ENCODE measurements at places on chromosomes 5 and 9.

GRCh38 chr5:4639946-4640345 lies 500.2 kb upstream of the ADAMTS16 start:
- no peak for DNase-seq

DNA sequence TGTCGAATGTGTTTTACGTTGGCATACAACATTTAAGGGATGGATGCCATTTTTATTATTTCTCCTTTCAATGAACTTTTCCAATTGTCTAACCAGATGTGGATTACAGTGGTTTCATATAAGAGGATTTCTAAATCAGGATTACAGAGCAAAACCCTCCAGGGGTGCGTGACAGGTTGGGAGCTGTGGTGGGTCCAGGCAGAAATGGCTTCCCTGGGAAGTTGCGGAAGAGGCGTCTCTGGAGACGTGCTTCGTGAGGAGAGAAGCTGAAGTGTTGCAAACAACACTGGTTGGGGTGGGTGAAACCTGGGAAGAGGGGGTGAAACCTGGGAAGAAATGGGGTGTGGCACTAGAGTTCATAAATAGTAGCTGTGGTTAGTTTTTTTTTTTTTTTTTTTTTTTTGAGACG lies 4.5 kb upstream of the RPL26L1 start:
- no peak for DNase-seq

DNA sequence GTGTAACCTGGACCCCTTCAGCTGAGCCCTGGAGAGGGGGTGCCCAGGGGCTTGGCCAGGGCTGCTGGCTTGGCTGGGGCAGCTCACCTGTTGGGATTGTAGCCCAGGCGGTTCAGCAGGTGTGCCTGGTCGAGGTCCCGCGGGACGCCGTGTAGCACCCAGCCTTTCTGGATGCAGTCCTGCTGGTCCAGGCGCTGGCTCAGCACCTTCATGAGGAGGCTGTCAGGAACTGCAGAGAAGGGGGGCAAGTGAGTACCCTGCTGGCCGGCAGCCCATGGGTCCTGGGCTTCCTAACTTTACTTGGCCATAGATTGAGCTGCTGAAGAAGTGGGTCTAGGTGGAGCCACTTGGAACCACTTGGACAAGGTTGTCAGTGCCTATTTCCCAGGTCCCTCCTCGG lies 85.5 kb downstream of the AK8 start:
- DNase-seq, result no peak

DNA sequence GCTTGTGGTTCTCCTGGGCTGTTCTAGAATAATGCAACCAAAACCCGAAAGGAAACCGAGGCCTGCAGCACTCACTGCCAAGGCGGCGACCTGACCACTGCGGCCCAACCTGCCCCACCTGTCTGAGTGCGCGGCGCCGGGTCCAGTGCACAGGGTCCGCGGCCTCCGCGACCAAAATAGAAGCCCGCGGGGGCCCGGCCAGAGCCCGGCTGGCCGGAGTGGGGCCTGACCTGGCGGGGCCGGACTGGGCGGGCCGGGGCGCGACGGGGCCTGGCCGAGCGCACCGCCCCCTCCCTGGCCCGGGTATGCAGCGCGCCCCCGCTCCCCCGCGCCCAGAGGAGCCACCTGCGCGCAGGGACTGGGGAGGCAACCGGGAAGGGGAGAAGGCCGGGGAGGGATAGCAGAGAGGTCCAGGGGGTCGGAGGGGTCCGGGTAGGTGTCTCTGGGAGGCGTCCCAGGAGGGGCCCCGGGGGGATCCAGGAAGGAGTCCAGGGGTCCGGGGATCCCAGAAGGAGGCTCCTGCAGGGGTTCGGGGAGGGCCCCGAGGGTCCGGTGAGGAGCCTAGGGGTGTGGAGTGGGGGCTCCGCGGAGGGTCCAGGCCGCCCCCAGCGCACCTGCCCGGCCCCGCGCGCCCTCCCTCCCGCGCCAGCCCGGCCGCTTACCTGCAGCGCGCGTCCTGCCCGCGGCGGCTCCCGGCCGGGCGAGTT lies 503 bp downstream of the SEMA4D start:
- DNase-seq, result no peak

- DNase-seq, result no peak
Observed at GRCh38 chr5:167546270-167546669, 745.2 kb upstream of the WWC1 start.

DNA sequence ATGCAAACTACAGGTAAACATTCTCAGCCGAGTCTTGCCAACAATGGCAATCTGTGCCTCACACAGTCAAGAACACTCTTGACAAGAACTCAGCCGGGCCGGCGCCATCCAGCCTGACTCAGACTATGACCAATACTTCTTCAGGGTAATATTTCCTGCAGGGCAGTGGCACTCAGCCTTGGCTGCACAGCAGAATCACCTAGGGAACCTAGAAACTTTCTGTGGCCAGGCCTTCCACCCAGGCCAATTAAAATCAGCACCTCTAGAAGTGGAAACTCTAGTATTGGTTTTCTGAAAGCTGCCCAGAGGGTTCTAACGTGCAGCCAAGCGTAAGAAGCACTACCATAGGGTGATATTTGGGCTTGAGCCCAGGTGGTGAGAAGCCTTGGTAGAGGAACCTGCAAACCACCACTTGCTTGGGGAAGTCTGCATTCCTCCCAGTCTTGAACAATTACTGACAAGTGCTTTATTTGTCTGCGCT lies 120.6 kb downstream of the TTLL11 start:
- DNase-seq, result no peak

- no peak for DNase-seq
Observed at GRCh38 chr5:136114414-136115125, 18.1 kb upstream of the SMAD5 start.

DNA sequence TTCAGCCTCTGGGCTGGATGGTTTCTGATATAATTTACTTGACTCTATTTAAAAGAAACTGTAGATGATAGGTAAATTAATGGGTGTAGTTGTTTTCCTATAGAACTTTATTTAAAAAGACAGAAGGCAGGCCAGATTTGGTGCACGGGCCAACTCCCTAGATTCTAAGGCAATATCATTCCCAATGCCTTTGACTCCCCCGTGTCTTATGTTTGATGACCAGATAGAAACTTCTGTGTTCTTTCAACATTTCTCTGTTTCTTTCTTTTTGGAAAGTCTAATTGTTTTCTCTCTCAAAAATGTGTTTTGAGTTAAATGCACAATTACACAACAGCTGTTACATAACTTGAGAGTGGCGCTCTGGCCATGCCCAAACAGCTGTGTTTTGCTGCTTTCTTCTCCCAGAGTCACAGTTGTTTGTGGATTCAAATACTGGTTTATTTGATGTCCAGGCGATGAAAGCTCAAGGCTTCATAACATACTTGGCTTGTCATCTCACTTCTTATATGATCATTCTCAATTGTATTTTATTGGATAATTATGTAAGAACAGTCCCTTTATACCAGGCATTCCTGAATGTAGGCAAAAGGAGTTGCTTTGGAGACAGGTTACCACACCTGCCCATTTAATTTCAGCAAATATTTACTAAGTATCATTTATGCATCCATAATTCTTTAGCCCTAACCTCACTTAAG lies 1.7 kb upstream of the ALDH1A1 start:
- no peak for DNase-seq

DNA sequence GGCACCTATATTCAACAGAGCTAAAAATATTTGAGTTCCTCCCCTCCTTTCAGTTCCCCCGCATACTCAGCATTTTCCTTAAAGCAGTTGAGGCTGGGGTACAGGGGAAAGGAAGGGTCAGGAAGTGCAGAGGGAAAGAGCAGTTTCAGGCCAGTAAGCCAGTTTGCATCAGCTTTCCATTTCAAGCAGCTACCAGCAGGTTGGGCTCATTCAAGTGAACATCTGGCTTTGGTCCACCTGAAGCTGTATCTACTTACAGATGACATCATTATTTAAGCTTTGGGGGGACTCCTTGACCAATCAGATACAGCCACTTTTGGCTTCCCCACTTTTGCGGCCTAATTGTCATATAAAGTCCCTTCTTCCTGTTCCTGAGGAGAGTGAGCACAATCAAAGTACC lies 8.2 kb upstream of the ACO1 start:
- no peak for DNase-seq

- DNase-seq, result no peak
Observed at GRCh38 chr5:123785162-123786071, 273.4 kb downstream of the CSNK1G3 start.

- DNase-seq, result no peak
Observed at GRCh38 chr9:35954942-35955546, 2.9 kb downstream of the OR2S2 start.

DNA sequence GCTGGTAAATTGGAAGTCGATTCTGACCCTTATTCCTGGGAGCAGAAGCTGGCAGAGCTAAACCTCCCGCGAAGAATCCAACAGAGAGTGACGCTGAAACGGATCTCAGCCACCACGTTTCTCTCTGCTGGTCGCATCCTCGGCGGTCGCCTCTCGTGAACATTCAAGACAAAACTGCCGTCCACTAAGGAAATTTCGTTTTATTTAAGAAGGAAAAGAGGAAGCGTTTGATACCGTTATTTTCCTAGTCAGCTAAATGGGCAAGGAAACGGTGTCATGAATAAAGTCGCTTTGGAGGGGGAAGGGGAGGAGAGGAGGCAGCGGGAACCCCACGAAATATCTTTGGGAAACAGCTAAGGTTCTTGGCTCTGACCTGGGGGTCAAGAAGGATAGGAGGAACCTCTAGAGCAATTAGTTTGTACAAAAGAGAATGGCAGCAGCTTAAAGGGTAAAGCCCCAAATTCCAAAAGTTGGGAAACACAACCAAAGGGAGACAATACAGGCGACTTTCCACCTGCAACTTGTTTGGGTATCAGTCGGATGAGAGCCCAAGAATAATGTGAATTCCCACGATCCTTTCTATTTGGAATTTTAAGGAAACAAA lies 1.9 kb downstream of the FOXB2 start:
- no peak for DNase-seq

DNA sequence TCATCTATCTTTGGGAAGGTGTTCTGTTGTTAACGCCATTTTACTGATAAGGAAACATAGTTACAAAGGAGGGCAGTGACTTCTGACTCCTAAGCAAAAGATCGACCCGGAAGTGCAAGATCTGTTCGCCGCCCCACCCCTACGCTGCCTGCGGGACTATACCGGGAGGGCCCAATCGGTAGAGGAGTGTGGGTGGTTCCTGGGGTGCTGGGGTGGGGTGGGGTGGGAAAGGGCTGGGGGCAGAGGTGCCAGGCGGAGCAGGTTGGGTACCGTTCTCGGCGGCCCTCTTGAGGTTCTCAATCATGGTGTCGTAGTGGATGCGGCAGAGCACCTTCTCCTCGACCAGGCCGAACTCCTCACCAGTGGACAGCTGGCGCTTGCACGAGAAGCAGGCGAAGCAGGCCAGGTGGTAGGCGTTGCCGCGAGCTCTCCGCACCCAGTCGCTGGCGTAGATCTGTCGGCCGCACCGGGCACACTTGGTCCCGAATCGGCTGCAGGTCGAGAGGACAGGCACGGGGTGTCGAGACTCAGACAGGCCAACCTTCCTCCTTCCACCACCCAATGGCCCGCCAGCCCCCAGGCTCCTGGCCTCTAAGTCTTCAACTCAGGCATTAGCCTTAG lies 11.8 kb downstream of the LHX6 start:
- no peak for DNase-seq

- DNase-seq, result no peak
Observed at GRCh38 chr5:170519549-170519948, 15.7 kb downstream of the KCNIP1 start.

DNA sequence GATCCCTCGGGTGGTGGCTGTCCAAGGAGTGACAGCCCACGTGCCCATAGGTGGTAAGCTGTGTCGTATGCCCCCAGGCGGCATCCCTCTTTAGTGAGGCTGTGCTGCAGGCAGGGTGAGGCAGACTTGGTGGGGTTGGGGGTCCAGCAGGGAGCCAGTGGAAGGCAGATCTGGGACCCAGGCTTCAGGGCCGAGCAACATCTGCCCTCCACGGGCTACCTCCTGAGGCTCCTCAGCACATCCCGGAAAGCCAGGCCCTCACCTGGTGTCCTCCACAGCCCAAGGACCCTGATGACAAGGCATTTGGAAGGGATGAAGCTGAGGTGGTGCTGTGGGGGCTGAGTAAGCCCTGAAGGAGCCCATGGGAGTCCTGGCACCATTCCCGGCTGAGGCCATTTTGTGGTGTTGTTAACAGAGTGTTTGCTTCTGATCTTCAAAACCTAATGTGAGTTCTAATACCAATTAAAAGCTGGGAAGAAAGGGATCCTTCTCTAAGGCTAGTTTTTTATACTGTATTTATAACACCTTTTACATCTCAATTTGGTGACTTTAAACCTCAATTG lies 295.8 kb upstream of the IRX2 start:
- DNase-seq, result no peak

GRCh38 chr5:54329731-54330709 lies 19.6 kb upstream of the ARL15 start:
- no peak for DNase-seq

GRCh38 chr5:122306461-122306860 lies 5.6 kb upstream of the SNCAIP start:
- DNase-seq, result no peak

DNA sequence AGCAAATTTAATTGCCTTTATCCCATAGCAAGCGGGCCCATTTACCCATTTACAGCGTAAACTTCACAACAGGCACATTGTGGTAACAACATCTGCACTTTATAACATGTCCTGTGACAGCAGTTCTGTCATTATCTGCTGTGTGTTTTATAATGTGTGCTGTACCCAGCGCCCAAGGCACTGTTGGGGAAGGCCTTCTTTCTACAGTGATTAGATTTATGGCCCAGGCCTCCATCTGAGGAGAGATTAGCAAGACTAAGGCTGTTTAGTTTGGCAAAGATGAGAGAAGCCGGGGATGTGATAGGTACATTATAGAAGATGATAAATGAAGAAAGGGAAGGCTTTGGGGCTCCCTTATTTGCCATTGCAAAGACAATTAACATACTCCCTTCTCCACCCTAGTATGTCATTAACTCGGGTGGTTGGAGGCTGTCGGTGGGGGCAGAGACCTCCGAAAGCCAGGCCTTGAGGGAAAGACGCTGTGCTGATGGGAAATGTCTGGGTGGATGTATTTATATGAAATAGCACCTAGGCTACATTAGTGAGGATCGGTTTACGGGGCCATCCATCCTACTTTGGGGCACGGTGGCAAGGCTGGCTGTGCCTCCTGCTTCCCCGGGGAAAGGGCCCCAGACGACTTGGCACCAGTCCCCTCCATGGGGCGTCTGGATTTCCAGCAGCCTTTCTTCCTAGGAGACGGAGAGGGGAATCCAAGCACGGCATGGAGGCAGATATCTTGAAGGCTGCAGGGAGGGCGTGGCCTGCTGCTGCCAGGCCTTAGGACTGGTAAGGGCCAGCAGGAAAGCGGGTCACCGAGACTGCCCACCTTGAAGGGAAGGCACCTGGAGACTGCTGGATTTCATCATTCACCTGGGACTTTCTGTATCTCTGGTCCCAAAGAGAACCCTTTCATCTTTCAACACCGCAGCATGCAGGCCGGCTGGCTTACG lies 64.3 kb upstream of the PTCH1 start:
- DNase-seq, result no peak

DNA sequence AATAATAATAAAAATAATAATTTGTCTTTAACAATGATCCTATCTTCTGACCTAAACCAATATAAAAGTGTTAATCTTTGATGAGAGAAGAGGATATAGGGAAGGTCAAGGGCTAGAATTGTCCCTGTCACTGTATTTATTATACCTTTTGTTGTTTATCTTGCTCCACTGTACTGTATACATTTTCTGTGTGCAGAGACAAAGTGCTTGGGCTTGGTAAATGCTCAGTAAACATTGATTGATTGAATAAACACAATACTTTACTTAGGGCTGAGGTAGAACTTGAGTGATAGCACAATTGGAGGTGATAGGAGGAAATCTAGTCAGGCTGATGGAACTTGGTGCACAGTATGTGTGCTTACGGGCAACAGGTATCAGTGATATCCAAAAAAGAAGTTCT lies 161.2 kb downstream of the ARRDC3 start:
- no peak for DNase-seq
